ENCODE measurements at places on chromosomes 3 and 15.

GRCh38 chr3:192930577-192930976, 12.9 kb upstream of the MB21D2 start:
- no peak for DNase-seq

- no peak for DNase-seq
Observed at GRCh38 chr15:90497376-90497775, 32.3 kb upstream of the CRTC3 start.

DNA sequence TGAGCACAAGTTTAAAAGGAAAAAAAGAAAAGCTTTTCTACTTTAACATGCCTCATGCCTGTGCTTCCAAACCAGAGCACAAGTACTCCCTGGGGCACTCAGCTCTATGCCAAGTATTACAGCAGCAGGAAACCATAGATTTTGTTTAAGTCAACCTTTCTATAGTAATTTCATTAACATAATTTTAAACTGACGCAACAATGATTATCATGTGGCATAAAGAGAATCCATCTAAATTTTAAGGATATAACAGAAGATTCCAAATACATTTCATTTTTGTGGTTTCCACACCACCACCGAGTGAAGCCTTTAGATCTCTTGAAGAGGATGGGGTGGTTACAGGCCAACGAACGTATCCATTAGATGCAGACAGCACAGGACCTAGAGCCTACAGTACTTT, 112.1 kb downstream of the TNIK start:
- DNase-seq = no peak

DNA sequence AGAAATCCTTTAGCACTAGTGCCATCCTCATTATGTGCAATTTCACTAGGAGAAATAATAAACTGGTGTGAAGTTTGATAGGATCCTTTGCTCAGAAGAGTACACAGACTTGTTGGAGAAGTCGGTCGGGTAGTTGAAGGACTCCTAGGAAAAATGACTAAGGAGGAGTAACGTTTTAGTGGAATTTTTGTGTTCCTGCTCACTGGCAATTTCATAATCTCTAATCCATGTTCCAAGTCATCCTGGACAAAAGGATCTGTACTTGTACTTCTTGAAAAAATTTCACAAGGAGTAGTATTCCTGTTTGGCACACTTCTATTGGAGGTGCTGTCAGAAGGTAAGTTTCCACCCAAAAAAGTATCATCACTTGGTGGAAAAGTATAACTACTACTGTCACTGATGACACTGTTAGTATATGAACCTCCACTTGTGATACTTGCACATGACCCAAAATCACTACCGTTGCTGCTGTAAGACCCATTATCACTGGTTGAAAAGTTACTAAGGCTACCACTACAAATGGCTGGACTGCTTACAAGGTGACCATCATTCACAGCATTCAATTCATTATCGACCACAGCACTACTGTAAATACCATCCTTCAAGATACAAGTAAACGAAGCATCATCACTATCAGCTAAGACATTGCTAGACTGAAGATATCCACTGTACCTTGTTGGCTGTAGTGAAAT, 77.4 kb downstream of the NEDD4 start:
- DNase-seq = no peak

DNA sequence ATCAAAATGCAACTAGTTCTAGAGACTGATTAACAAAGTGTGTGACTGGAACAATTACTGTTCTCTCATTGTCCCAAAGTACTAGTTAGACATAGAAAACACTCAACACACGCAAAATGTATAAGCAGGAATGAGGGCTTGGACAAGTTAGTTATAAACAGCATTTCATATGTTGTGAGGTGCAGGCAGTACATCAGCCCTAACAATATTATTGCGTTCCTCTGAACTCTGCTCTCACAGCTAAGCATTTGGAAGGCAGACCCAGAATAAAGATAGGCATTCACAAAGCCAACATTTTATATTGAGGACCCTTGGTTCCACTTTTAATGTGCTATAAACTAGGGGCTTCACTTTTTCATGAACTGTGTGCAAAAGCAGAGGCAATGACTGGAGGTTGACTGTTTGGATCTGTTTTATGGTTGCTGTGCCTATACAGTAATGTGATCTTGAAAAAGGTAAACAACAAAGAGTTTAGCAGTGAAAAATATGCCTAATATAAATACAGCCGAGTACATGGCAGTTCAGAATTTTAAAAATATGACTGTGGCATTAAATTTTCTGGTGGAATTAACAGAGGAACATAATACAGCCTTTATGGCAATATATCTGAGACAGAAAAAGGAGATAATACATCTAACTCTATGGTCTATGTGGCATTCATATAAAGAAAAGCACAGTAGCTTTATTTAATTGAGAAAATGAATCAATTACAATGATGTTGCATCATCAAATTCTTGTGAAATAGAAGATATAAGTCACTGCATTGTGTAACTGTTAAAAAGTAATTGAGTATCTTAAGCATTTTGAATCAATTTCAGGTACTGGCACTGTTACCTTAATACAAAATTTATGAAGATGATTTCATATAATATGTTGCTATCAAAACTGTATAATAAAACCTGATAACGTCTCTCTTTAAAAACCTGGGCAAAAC, 80.0 kb upstream of the SKOR1 start:
- DNase-seq = no peak

- DNase-seq = no peak
Observed at GRCh38 chr15:36358094-36358493, 221.3 kb upstream of the CDIN1 start.

DNA sequence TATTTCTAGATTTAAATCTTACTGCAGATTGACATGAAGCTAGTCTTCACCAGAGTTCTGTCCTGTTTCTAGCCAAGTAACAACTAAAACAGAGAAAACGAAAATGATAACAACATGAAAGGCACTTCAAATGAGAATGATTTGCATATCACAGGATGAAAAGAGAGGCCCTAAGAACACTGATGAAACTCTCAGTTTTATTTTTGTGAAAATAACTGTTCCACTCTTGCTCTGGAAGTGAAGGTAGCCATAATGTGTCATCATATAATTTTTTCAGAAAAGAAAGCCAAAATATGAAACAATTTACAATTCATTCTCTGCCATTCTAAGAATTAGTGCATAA, 274.4 kb downstream of the ADAMTSL3 start:
- DNase-seq = no peak

- DNase-seq = no peak
Observed at GRCh38 chr3:23845326-23846216, 39.8 kb downstream of the UBE2E1 start.

DNA sequence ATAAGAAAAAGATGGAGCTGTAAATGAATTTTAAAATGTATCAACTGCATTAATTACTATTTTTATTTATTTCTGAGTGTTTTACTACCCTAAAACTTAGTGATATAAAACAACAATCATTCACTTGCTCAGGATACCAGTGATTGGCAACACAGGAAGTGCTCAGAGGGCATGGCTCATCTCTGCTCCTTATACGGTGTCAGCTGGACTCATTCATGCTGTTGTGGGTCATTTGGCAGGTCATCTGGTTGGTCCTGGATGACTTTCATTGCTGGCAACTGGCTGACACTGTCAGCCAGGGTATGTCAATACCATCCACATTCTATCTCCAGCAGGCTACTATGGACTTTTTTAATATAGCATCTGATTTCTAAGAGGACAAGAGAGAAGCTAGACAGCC, 689.6 kb upstream of the NECTIN3 start:
- DNase-seq = no peak

GRCh38 chr3:126678693-126679317, 23.9 kb upstream of the TXNRD3 start:
- DNase-seq = no peak

- DNase-seq = no peak
Observed at GRCh38 chr15:40398413-40398873, 7.2 kb upstream of the IVD start.

DNA sequence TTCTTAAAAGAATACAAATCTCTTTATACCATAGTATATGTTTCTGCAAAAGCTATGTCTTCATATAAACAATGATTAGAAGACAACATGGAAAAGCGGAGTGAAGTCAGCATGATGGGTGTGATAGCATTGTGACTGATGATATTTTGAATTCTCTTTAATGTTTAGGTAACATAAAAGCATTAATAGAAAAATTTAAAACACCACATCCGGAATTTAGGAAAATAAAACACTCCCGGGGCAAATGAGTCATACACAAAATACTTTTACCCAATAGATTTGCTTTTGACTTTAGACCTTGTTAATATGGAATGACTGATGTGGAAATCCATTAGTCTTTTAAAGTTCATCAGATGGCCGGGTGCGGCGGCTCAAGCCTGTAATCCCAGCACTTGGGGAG, 134.7 kb downstream of the P3H2 start:
- DNase-seq = no peak

DNA sequence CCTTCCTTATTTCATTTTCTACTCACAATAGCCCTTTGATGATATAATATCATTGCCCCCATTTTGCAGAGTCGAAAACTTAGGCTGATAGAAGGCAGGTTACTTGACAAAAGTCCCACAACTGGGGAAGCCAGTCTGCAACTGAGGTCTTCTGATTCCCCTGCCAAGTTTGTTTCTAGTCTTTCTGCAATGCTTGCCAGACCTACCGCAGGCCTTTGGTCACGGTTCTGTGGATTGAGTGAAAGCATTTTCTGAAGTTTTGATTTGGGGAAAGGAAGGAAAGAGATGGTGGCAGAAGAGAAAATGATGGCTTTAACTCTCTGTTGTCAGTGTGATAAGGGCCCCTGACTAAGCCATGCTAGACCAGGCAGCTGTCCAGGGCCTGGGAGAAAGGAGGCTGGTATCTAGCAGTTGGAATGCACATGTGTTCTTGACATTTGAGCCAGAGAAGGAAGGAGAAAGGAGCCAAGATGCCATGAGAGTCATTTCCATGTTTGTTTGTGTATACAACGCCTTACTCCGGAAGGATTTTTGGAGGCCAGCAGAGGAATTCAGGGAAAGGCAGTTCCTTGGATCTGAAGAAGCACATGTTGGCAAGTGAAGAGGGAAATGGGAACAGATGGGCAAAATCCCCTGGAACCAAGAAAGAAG, 29.9 kb downstream of the FAH start:
- DNase-seq = peak; percentile 20

DNA sequence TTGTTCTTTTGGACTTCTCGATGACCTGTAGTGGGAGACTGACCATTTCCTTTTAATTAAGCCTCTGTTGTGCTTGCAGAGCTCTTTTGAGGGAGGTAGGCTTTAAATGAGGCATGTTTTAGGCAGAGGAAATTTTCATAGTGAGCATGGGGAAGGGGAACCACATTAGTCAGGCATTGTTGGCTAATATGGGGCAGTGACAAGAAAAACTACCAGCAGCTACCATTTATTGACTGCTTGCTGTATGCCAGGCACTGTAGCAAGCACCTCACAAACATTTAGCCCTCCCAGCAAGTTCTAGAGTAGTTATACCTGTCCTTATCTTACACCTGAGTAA, 10.9 kb downstream of the ATG7 start:
- DNase-seq = no peak

DNA sequence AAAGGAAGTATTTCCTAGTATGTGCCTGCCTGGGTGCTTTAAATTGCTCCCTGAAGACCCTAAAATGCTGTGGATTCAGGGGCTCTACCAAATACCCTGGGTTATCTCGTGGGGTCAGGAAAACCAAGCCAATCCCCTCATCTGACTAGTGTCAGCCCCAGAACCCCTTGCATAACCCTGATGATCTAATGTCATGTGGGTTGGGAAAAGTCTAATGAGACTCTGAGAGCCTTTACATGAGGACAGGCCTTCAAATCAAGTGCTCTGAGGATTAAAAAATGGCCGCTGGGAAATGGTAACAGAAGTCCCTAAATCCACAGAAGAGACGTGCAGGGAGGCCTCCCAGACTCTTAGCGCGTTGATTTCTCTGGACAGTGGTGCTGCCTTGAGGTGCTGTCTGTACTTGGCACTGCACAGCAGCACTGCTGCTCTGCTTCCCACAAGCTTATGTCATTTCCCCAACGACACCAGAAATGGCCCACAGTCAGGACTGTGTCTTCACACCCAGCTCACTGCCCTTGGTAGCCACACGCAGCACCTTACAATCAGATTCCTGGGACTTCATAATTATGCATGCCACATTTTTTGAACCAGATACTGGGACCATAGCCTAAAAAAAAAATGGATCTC, 16.6 kb downstream of the EIF4E3 start:
- no peak for DNase-seq

DNA sequence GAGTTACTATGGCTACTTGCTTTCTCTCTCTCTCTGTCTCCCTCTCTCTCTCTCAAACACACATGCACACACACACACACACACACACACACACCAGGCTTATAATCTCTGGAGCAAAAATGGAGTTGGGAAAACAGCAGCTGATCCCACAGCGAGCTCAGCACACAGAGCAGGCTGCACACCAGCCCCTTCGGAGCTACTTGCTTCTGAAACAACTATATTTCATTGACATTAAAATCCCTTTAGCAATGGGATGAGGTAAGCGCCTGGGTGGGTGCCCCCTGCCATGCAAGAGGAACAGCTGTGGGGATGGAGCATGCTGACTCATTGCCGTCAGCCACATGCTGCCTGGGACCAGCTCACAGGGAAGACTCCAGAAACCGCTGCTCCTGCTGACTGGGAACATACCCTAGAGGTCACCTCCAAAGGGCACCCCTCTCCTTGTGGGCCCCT, 45.7 kb downstream of the B3GNT5 start:
- DNase-seq = no peak

DNA sequence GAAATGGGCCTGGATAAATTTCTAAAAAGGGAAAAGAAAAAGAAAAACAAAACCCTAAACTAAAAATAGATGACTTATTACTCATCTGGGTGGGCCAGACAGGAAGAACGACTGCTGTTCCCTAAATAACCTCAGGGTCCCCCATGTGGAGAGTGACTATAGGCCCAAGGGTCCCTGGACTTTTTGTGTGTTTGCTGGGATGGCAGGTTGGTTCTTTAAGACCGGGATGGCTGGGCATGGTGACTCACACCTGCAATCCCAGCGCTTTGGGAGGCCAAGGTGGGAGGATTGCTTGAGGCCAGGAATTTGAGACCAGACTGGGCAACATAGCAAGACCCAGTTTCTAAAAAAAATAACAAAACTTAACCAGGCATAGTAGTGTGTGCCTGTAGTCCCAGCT, 43.8 kb upstream of the TRA2B start:
- DNase-seq = no peak

DNA sequence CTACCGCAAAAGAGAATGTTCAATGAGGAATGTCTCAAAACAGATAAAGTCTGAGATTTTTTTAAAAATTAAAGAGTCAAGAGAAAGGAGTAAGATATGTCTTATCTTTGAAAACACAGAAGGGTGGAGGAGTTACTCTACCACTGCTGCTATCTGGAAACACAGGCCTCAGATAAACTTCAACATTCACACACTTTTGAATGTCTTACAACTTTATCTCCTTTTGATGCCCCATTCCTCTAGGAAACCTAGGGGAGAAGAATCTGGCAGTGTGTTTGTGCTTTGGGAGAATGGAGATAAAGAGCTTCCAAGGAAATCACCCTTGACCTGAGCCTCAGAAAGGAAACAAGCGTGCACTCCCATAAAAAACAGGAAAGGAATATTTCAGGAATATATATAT, 468.2 kb downstream of the PLOD2 start:
- DNase-seq = no peak

GRCh38 chr3:7709376-7710082, 792.1 kb upstream of the LMCD1 start:
- peak; percentile 72 for DNase-seq

DNA sequence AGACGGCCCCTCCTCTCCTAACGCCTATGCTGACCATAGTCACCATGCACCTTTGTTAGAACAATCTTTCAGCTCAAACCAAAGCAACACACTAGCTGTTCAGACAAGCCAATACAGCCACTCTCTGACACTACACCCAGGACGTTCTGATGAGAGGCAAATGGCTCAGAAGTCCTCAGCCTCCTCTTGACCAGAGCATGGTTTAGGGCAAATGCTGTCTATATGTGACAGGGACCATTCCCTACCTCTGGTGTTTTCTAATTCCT, 264.8 kb upstream of the HES1 start:
- no peak for DNase-seq
